ENCODE measurements at places on chromosomes 6 and 20.

GRCh38 chr6:64691064-64691463 lies 1016.0 kb downstream of the EYS start:
- no peak for DNase-seq

GRCh38 chr6:24227556-24227955 lies 101.5 kb downstream of the NRSN1 start:
- DNase-seq: no peak

DNA sequence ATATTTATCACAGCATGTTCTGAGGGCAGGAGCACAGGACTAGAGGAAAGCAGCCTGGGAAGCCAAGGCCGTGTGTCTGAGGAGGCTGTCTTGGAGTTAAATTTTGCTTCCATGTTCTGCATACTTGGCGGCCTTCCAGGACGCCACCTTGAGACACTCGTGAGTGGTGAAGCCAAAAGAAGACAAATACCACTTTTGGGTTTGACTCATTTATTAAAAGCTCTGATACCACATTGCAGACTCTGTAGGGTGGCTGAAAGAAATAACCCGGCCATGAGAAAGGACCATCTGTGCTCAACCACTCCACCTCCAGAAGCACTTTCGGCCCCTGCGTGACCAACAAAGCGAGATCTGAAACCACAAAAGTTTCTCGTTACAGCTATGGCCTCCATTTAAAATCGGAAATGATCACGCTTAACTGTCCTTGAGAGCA lies 120.0 kb downstream of the TMEM242 start:
- DNase-seq: no peak

- DNase-seq: no peak
Measured at GRCh38 chr6:71259888-71260604, 28.6 kb upstream of the OGFRL1 start.

DNA sequence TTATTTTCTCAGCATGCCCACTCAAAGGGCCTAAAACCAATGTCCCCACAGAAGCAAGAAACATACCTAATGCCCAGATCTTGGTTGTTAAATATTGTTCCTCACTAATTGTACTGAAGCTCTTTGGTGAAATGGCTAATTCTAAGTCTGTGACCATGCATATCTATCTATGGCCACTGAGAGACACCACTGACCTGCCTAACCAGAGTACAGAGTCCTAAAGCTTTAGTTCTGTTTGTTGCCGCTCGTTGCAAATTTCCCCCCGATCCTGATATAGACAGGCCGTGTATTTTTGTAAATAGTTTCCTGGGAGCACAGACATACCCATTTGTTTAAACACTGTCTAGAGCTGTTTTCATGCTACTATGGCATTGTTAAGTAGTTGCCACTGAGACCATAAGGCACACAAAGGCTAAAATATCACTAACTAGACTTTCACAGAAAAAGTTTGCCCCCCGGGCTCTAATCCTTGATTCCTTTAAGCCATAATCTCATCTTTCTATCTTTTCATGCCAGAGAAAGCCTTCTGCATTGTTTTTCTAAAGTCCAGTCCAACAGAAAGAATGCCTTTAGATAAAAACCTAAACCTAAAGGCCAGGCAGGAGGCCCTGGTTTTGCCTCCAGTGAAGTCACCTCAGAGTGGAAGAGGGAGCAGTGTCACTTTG lies 48.7 kb downstream of the DNAAF9 start:
- DNase-seq: no peak

- no peak for DNase-seq
Measured at GRCh38 chr20:38735172-38735571, 10.9 kb downstream of the SLC32A1 start.

DNA sequence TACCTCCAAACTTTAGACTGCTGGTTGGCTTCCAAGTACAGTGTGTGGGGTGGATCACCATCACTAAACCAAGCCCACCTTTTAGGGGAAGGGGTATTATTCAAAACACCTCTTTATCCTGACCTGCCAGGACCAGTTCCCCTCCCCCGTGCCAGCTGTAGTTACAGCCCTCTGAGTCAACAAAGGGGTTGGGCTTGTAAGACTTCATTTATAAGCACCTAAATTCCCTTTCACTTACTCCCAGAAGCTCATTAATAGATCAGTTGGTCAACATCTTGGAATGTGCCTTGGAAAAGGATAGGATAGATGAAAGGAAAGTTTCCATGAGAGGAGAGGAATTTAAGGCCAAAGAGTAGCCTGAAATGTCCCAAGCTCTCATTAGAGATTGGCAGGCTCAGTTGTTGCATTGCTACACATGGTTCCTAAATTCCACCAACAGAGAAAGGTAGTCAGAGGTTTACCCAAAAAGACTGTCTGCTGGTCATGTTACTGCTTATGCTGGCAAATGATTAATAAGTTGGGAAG lies 59.2 kb downstream of the TNFAIP3 start:
- peak; percentile 63 for DNase-seq

- no peak for DNase-seq
Measured at GRCh38 chr6:32460528-32460927, 20.8 kb downstream of the HLA-DRA start.

- DNase-seq: no peak
Measured at GRCh38 chr6:148041546-148041945, 301.1 kb upstream of the SASH1 start.

DNA sequence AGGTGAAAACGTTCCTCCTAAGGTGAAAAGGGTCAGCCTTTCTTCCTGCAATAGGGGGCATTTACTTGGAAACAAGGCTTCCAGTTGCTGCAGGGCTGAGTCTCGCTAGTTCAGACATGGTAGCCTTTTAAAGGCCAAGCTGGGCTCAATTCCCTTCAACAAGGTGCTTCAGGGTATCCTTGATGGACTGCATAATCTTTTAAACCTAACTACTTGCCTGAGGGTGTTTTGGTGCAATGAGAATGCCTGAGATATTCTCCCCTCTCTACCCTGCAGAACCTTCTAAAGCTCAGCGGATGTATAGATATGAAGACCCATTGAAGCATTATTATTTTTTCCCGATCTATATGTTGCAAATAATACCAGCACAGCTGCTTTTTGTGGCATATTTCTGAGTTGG lies 416.1 kb downstream of the QKI start:
- no peak for DNase-seq

- no peak for DNase-seq
Measured at GRCh38 chr20:2387180-2387577, 6.5 kb downstream of the TGM6 start.

DNA sequence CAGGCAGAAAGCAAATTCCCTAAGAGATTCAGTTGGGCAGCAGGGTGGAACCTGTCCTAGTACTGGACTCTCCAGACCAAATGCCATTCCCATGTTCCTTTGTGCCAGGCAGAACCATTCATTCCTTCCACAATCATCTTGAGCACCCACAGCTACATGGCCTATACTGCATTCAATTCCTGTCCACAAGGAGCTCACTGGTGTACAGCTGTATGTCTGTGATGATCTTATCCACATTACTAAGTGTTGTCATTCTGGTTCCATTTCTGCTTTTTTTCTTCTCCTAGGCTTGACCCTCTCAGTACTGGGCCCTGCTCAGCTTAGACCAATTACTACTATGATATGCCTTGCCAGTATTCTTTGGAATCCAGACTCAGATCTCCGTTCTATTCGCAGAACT lies 27.5 kb downstream of the MAN1A1 start:
- DNase-seq: no peak

DNA sequence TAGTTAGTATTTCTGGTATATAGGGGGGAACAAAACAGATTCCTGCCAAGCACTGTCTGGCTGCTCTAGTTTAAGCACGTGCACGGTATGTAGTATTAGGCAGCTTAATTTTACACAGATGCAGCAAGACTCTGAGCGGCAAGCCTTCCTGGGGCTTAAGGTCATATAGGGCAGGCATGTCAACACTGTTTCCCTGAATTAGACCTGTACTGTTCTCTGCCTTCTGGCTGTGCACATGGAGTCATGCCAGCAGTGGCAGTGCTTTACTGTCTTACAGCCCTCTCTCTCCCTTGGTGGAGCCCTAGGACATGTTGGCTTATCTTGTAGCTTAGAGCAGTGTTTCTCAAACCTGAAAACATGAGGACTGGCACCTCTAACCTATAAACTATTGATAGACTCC lies 56.6 kb downstream of the PHF20 start:
- no peak for DNase-seq

DNA sequence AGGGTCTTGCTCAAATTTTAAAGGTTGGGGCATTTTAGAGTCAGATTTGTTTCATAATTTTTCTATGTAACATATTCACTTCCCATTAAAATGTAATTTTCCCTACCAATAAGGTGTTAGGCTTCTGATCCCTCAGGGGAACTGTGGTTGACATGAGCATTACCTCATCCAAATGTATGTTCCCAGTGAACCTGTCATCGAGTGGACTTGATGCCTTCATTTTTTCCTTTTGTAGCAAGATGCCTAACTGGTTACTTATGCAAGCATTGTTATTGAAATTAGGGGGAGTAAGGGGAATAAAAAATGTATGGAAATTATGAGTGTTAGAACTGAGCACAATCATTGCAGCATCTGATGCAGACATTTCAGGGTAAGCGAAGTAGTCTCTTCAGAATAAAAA lies 360.5 kb downstream of the BCKDHB start:
- no peak for DNase-seq

- no peak for DNase-seq
Measured at GRCh38 chr6:102215425-102215824, 821.9 kb downstream of the GRIK2 start.

- no peak for DNase-seq
Measured at GRCh38 chr6:108242721-108243120, 18.1 kb downstream of the SNX3 start.

DNA sequence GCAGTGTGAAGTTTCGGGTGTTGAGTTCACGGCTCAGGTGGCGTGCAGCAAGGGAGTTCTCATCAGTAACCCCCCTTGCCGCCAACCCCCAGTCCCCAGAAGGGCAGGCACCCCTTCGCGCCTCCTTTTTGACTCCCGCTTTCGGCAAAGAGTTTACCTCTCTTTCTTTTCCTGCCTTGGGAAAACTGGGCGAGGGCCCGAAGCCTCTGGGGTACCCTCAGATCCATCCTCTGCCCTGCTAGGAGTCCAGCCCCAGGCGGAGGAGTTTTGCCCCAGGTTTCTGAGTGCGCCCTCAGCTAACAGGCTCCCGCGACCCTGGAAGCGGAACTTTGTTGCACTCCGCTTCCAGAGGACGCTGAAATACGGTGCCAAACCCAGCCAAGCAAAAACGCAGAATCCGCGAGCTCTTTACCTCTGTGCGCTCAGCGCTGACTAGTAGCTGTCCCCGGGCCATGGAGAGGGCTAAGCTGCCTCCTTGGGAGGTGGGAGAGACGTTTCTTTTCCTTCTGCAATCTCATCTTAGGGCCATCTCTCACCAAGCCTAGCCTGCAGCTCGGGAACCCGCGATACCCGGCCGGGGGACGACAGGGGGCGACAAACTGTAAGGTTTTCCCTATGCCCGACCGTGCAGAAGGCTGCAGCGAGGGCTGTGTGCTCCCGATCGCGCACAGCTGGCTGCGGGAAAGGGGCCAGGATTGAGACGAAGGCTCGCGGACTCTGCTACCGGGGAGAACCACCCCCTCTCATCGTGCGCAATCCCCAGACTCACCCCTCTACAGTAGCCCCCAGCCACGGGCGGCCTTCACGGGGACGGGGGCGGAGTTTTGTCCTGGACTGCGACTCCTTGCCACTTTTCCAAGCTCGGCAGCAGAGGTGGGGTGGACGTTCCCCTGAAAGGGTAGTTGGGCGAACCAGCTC lies 2.7 kb upstream of the PAX1 start:
- no peak for DNase-seq

DNA sequence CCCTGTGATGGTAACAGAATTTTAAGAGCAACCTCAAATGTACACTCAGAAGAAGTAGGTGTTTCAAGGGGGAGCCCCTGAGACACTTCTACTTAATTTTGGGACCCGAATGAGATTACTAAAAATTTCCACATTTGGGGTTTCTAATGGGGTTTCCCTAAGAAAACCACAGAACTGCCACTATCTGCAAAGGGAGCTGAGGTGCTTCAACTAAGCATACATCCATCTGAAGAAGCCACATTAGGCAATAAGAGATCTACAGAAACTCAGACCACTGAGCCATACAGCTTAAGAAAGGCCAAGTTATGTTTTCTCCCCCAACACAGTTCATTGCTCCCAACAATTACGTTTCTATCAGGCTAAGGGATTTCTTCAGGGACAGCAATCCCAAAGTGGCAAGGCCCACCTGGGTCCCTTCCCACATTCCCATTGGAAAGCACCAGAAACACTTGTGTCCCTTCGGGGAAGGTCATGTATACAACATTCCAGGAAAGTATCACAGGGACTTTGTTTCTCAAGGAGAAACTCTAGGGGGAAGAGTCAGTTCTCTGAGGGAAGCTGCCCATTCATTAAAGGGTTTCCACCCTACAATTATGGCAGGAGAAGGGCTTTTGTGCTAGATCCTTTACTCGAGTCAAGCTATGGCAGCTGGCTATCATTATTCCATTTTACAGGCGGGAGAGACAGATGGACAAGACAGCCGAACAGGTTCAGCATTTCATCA lies 5.0 kb downstream of the BCL2L1 start:
- DNase-seq: no peak

- DNase-seq: no peak
Measured at GRCh38 chr20:5718896-5719595, 31.2 kb upstream of the SHLD1 start.

DNA sequence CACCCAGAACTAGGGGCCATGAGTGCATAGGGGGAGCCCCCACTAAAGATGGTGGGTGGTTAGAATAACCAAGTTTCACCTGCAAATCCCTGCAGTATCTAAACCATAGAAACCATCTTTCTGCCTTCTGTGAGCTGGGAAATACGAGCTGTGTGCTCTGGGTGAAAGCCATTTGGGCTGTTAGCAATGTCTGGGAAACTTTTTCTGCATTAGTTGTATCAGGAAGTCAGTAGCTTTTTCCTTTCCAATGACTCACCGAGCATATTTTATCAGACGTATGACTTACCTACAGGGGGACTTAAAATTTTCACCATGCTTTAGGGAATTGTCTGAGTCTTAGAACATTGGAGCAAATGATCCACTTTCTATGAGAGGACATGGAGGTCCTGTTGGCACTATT lies 584.0 kb downstream of the QKI start:
- DNase-seq: no peak

DNA sequence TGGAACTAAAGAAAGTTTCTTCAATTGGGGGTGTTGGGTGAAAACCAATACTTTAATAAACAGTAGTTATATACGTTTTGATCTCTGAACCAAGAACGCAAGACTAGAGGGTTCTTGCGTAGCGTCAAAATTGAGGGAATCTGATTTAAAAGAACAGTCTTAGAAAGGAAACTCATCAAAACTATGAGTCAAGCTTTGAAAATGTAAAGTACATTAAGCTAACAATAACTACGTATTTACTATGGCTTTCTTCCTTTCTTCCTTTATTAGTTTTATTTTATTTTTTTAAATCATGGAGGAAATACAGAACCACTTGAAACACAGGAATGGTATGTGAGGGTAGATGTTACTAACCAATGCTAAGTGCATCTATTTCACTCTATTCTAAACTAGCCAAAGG lies 287.0 kb upstream of the RSPO3 start:
- DNase-seq: no peak

DNA sequence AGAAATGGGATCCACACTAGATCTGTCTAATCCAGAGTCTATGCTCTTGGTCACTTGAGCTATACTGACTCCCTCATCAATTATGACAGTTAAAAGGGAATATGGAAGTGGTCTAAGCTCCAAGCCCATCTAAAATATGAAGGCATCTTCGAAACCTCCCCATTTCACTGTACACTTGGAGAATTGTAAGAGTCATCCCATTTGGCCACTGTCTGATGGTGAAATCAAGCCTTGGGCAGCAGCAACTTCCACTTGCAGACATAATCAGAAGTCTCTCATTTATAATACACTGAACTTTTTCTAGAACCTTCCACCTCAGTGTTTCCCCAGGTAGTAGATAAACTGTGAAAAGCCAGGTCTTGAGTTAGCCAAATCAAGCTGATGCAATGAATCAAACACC lies 26.3 kb upstream of the UBR2 start:
- DNase-seq: no peak

GRCh38 chr6:147418523-147418922 lies 90.0 kb upstream of the SAMD5 start:
- DNase-seq: no peak
